ENCODE measurements at places on chromosomes 7 and 10.

- DNase-seq: no peak
Observed at GRCh38 chr7:124652237-124652636, 113.4 kb downstream of the GPR37 start.

- no peak for DNase-seq
Observed at GRCh38 chr10:692682-693351, 3.3 kb upstream of the DIP2C start.

DNA sequence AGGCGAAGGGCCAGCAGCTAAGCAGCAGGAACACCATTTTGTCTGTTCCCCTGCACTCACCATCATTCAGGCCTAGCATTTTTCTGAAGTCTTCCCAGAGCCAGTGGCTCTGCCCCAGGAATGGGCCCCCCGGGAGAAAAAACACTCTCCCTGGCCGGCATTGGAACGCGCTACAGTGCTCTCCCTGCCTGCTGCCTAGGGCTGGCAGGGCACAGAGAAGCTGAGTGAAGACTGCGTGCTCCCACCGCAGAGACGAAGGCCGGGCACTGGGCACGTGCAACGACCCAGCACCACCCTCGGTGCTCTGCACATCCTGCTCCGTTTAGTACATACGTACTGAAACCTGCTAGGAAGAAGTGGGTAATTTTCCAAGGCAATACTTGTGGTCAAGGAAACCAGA, 34.4 kb downstream of the HSPA12A start:
- DNase-seq: no peak

- no peak for DNase-seq
Observed at GRCh38 chr10:17406036-17406834, 48.2 kb downstream of the ST8SIA6 start.

DNA sequence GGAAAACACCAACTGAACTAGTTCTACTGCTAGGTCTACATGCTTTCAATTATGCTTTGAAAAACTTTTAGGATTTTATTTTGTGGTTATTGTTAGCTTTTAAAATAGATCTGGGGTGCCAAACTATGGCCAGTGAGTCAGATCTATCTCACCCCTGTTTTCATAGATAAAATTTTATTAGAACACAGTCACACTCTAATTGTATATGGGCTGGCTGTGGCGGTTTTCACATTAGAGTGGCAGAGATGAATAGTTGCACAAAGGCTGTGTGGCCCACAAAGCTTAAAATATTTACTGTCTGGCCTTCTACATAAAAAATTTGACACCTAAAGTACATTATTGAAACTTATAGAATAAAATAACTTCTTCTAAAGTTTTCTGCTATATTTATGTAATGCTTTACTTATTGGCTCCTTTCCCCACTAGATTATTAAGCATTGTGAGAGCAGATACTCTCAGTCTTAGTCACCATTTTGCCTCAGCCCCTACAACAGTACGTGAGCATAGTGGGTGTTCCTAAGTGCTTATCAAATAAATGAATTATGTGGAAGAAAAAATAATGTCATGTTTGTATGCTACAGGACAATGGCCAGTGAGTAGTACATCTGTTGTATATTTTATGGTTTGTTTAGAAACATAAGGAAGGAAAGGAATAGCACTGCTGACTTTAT, 5.4 kb upstream of the SUV39H2 start:
- DNase-seq: no peak

DNA sequence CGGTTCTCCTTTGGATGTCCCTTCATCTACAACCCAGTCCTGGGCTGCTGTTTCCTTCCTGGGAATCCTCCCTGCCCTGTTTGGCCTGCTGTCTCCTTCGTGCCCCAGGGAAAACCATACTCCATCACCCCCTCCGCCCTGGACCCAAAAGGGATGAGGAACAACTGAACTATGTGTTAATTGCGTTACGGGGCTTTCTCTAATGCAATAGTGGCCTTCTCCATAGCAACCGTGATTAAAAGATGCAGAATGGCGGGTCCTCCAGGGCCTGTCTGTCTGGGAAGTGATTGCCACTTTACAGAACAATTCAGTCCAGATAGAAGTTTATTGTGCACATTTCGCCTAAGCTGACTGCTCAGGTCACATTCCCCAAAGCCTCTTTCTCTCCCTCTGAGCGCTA, 112.0 kb upstream of the FGFR2 start:
- DNase-seq: no peak

- DNase-seq: no peak
Observed at GRCh38 chr10:74977913-74978847, 133.3 kb upstream of the SAMD8 start.

GRCh38 chr10:125121003-125121402, 39.4 kb downstream of the CTBP2 start:
- no peak for DNase-seq

GRCh38 chr7:132089356-132089755, 486.9 kb downstream of the PLXNA4 start:
- no peak for DNase-seq

- DNase-seq: no peak
Observed at GRCh38 chr7:95595746-95596197, 544 bp downstream of the PDK4 start.

- DNase-seq: no peak
Observed at GRCh38 chr10:285216-285615, 150.0 kb downstream of the ZMYND11 start.

- DNase-seq: no peak
Observed at GRCh38 chr7:102320601-102321350, 34.1 kb downstream of the SH2B2 start.

DNA sequence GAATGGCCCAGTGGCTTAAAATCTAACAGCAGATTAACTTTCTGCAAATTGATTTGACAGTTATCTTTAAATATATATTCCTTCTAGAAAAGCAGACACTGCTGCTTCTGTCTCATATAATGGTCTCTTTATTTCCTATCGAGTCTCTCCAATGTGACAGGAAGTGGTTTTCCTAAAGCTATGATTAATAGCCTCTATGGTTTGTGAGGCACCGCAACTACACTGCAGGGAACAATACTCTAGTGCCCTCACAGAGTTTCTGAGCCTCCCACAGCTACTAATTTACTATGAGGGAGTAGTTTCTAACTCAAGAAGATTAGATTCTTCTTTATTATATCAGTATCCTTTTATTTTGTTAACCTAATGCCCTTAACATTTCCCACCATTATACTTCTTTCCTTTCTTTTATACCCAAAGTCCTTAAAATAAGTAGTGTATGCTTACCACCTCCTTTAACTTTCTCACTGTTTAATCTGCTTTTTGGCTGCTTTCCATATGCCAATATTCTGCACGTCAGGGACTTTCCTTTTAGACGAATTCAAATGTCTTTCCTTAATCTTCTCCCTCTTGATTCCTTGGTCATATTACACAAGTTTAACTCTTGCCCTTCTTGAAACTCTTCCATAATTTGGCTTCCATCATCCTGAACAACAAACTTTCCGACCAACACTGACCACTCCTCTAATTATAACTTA, 23.8 kb upstream of the AHR start:
- DNase-seq: no peak

DNA sequence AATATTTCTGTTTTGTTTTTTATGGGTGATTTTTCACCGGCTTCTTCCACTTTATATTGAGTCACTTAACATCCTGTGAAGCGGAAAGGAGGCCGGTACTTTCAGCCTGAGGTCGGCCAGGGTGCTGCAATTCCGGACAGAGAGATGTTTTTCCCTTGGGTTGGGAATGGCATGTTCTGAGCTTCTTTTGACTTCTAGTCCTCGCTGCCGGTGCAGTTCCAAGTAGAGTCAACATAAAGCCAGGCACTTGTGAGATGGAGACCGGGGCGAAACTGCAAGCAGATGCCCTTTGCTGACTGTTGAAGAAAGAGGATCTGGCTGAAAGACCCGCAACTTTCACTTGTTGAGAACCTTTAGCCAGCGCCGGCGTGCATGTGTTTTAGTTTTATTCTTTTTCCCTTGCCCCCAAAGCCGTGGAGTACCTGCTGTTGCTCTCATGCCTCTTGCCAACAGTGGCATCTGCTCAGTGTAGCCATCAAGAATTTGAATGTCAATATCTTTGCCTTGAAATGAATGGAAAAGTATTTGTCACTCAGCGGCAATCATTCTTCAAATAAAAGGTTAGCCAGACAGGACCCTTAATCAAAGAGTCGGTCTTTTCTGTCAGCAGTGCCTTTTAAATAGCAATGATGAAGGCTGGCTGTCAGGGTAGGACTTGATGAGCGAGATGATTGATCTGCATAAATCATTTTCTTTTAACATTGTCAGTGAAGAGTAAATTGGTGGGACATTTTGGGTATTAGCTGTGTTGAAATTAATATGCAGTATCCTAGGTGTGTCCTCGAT, 351.2 kb downstream of the LRMDA start:
- DNase-seq: no peak

DNA sequence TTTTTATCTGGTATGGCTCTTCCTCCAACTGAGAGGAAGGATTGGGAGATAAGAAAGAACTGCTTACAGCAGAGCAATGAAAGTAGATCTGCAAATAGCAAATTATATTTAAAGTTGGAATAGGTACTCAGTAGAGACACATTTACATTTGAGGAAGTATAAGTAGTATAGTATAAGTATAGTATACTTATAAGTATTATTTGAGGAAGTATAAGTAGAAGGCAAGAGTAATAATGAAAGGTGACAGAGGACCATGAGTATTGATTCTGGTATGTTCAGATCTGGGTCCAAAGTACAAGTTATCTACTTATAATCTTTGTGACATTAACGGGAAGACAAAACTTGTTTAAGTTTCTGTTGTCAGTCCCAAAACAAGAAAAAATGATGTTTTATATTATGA, 527.6 kb upstream of the SORCS1 start:
- DNase-seq: peak; percentile 13

- no peak for DNase-seq
Observed at GRCh38 chr7:92645114-92646061, 55.2 kb upstream of the FAM133B start.

DNA sequence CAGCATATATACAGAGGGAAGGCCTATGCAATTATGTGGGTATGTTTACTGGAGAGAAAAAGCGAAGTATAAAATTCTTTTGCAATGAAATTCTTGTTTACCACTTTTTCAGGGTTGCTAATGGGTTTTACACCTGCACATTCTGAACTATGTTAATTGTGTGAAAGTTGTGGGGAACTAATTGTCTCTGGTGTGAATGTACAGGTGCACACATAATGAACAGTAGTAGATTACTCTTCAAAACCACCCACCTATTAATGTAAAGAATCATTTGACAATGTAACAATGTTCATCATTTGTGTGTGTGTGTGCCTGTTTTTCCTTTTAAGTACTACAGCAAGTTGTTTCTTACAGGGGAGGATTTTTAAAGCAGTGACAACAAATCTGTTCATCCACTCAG, 80.0 kb upstream of the FEZF1 start:
- DNase-seq: no peak

DNA sequence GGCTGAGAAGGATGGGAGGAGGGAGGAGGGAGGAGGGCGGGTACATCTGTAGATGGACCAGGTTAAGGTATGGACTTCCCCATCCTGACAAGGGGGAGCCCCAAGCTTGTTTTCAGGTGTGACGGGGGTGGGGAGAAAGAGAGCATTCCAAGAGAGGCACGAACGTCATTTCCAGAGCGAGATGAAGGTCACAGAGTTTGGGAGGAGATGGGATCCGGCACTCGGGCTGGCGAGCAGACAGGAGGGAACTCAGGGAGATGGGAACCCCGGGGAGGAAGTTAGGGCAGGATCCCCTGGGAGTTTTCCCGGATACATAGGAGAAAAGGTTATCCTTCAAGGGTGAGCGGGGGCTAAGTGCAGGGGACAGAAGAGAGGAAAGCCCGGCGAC, 118.8 kb downstream of the CUX1 start:
- no peak for DNase-seq

GRCh38 chr10:5930272-5930671, 40.2 kb downstream of the FBH1 start:
- no peak for DNase-seq

GRCh38 chr10:49323171-49323895, 24.4 kb downstream of the C10orf71 start:
- no peak for DNase-seq

GRCh38 chr10:1208366-1209311, 152.5 kb downstream of the WDR37 start:
- no peak for DNase-seq

DNA sequence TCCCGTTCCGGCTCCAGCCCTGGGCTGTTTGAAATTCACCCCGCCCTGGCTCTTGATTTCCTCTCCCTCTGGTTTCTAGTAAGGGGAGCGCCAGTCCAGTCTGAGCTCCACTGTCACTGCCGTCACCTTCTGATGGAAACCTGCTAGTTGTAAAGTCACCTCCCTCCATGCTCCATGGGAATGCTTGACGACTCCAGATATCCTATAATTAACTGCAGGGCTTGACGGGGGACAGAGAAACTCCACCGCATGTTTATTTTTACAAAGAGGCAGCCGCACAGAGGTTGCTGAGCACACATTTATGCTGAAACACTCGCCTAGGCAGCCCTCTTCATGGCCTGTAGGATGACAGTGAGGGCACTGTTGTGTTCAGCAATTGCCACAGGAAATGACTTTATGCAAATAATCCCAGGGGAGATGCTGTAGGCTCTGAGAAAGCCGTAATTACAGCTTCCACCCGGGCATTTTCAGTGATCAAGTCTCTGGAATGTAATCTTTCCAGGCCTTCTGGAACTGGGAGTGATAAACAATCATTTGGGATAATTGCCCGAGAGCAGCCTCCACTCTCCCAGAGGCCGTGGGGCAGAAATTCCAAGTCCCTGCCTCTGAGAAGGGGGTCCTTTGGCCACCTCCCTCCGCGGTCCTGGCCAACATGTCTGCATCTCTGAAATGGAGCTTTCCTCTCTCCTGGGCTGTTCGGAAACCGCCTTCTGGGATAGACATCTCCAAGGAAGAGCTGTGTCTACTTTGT, 300.5 kb downstream of the KLF6 start:
- no peak for DNase-seq

GRCh38 chr10:31253237-31253636, 65.8 kb upstream of the ZEB1 start:
- DNase-seq: no peak

- DNase-seq: no peak
Observed at GRCh38 chr7:34275624-34276023, 370.3 kb downstream of the BMPER start.

DNA sequence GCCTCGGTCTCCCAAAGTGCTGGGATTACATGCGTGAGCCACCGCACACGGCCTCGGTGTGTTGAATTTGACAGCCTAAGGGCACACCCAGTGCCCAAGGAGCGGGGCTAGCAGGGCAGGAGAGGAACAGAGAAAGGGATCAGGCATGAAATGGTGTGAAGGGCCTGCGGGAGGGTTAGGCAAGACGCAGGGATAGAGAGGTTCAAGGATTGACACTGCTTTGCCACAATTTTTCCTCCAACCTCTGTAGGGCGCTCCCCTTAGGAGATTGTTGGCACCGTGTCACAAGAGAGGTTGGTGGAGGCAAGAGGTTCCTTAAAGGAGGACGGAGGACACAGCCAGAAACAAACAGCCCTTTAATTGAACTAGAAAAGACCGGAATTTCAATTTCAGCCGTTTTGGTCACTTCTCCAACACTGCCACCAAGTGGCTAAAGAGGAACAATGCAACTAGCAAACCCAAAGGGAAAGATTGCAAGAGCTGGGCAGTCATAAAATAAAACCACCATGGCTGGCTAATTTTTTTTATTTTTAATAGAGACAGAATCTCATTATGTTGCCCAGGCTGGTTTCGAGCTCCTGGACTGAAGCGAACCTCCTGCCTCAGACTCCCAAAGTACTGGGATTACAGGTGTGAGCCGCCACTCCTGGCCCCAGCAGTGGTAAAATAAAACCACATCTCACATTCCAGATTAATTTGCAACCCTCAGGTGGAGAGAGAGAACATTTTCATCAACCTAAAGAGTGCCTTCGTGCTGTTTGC, 6.9 kb upstream of the CREB3L2 start:
- peak; percentile 66 for DNase-seq

GRCh38 chr10:87531908-87532622, 27.4 kb downstream of the MINPP1 start:
- no peak for DNase-seq

GRCh38 chr7:91660734-91661356, 219.7 kb downstream of the MTERF1 start:
- DNase-seq: no peak
